ENCODE measurements at places on chromosomes 6 and 20. TPM values are rescaled to one million over a fixed set of nuclear protein-coding genes. Genes with fewer than 3 reads are reported as not detected.

PPP1R3G gene
- total RNA-seq = 1.3 TPM

DXO gene
- 26.8 TPM for total RNA-seq

SLC17A3 gene
- not detected for total RNA-seq

GRCh38 chr6:130148181-130148580 is 74.6 kb downstream of the SAMD3 start:
- no peak for DNase-seq

DNA sequence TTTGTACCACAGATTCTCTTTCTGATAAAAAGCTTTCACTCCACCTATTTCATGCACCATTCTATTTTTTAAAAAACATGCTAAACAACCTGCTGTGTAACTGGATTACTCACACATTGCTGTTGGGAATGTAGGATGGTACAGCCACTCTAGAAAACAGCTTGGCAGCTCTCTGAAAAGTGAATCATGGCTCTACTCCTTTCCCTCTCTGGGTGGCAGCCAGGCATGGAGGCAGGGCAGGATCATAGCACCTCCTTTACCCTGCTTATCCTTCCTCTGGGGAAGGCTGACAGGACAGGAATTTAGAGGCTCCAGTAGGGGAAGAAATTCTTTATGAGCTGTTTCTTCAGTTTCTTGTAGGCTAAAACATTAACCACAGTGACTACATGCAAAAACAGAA is 6.7 kb upstream of the VNN2 start:
- DNase-seq = peak; percentile 95

GRCh38 chr6:11367638-11368199 is 135.3 kb upstream of the NEDD9 start:
- DNase-seq = peak; percentile 77
